Right renal pelvis (tissue), 4 donors: ENCODE measurements at places on chromosomes 1 and 21. TPM values are rescaled to one million over a fixed set of nuclear protein-coding genes. Genes with fewer than 3 reads are reported as not detected.

RAP1GAP gene
- 21.6 TPM for polyA plus RNA-seq

EFNA1 gene
- 67.0 TPM for polyA plus RNA-seq

- DNase-seq, result no peak
These were observed 35.8 kb upstream of the CD34 start for GRCh38 chr1:207946756-207947155.

- no peak for DNase-seq
These were observed 24.4 kb upstream of the DOCK7 start for GRCh38 chr1:62712336-62713243.

DNA sequence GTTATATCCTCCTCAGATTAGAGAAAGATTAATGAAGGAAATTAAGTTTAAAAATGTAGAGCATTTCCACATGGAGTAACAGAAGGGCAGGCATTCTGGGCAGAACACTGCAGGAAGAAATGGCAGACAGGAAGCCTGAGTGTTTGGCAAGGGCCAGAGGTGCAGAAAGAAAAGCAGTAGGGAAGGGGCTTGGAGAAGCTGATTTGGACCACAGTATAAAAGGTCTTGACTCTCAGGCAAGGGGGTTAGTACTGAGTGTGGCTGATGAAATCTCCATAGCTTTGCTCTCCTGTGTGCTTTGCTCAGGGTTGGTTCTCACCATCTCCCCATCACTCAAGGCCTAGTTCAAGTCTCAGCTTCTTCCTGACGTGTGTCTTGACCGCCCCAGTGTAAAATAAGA is 80.2 kb downstream of the SLC45A1 start:
- DNase-seq, result no peak

DNA sequence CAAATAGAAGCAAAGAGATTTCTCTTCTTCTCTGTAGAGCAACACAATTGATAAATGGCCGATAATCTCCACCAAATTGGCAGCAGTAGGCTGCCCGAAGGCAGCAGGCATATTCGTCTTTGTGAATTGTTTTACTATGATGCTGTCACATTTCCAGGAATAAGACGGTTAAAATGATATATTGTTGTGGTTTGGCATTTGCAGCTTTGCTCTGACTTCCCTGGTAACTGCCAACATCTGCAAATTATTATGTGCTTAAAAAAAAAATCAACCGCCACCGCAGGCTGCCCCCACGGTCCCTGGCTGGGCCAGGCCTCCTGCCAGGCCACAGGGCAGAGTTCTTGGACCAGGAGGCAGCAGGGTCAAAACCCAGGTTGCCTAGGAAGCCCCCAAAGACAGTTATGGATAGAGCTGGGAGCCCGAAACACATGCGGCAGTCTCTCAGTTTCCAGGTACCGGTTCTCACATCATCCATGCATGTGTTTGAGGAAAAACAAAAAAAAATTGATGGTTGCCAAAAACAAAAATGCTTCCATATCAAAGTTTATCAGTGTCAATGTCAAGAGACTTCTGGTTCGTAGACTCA is 179.3 kb downstream of the ETS2 start:
- DNase-seq, result no peak

DNA sequence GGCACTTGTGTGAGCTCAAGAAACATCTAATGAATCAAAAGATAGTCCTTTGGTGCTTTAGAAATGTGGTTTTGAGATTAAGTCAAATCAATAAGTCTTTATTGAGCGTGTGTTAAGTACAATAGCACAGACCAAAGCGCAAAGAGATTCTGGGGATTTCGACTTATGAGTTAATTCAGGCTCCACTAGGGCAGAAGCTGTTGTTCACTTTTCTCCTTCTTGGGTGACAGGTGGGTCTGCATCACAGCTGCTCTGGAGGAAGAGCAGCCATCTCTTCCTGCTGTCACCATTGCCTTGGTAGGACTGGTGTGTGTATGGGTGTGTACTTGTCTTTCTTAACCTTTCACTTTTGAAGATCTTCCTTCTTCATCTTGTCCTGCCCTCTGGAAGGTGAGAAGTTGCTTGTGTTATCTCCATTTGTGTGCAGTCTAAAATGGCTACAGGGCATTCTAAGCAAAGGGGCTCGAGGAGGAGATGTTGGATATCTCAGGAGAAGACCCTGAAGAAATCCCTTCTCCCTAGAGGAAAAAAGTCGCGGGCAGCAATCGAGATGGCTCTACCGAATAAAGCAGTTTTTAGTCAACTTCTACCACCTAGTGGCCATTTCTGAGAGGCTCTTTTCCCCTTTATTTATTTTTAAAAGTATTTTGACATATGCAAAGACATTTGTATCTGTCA is 22.9 kb upstream of the DISC1 start:
- DNase-seq, result peak; percentile 50

GRCh38 chr1:30818568-30819243 is 61.1 kb upstream of the LAPTM5 start:
- DNase-seq, result no peak

DNA sequence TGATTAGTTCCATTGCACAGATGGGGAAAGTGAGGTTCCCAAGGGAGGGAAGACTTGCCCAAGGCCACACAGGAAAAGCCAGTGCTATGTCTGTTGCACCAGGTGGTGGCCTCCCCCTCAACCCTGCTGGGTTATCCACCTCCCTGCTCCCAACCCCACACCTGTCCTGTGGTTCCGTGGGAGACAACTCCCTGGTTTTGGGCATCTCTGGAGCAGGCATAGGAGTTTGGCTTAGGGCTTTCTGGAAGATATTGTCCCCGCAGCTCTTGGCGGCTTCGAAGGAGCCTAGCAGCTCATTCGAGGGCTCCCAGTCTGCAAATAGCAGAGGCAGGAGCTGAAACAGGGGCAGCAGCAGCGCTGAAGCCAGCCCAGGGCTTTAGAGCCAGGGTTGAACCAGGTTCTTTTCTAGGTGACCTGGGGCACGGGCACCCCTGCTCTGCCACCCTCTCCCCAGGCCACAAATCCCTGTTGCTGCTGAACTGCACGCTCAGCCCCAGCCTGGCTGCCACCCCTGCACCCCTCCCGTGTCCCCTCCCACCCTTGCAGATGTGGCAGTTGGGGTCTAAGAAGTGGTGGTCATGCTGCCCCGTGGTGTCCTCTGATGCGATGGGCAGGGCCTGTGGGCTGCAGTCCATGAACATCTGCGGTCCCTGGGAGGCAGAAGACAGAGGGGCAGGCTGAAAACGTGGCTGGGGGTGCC is 22.1 kb downstream of the SPOCD1 start:
- DNase-seq, result no peak

- DNase-seq, result no peak
These were observed 58.4 kb upstream of the EPS8L3 start for GRCh38 chr1:109821831-109822745.

DNA sequence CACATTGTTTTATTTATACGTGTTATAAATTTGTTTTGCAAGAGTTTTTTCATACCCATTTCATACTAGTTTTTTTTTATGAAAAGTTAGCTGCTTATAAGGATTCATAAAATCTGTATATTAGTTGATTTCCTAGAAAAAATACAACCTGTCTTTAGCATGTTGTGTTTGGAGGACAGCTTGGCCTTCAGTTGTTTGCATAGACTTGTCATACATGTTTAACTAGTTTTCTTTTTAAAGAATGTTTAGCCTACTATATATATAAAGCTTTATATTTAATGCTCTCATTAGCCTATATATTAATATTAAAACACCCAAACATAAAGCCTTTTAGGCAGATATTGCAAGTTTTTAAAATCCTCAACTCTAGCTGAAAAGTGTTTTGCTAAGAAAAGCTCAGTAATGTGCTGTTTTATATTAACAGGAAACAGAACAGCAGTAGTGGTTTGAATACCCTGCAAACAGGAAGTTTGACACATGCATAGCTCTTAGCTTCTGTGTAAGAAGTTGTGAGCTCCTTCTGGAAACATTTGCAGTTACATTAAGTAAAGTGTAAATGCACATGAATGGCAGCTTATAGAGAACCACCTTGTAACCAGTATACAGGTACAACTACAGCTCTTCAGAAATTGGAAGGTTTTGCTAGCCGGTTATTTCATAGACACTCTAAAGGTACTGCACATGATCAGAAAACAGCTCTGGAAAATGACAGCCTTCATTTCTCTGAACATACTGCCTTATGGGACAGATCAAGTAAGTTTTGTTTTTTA is at the start of gene PRKACB:
Gene PRKACB (plus strand): TSS at position 476 of the 770 bp plus-strand sequence. CDS start 91 bp downstream, at position 567.
- no peak for DNase-seq

DNA sequence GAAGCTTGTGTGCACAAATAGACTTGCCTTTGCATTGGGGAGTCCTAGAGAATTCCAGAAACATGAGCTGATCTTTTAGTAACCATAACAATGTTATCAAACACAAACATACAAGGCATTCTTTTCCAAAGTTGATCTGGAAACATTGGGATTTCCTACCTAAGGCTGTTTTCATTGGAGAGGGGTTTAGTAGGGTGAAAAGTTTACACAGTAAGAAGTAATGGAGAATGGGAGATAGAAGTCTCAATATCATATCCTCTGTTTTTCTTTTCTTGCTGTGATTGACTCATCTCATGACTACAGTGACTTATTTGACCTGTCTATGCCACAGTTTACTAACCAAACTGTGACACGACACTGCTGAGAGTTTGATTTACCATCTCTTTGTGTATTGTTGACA is 65.6 kb upstream of the PLA2G4A start:
- no peak for DNase-seq
